ENCODE measurements at places on chromosomes 12 and 14.

DNA sequence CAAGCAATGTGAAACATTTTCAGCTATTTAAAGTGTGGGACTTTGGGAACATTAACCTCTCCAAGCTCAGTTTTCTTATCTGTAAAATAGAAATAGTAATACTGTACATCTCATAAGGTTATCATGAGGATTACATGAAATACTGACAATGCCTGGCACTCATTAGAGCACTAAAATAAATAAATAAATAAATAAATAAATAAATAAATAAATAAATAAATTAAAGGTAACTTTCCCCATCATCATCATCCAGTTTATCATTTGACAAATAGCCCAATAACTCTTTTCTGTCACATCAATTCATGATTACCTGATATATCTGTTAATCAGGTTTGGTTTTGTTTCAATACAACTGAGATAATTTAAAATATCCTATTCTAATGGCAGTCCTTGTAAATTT is 48.5 kb downstream of the EFCAB11 start:
- DNase-seq: no peak

DNA sequence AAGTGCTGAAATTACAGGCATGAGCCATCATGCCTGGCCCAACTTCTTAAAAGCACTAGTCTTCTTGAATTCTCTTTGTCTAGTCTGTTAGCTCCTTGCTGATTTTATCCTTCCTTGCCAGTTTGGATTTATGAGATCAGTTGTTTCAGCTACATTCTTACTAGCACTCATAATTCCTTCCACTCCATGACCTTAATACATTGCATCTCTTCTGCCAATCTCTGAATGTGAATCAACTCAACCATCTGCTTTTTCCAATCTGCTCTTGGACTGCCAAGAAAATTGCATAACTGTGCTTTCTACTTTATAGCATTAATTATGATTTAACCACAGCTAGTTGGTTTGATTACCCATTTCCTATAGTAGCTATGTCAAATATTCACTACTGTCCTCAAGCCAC is 14.9 kb upstream of the HEATR5A start:
- DNase-seq: no peak

DNA sequence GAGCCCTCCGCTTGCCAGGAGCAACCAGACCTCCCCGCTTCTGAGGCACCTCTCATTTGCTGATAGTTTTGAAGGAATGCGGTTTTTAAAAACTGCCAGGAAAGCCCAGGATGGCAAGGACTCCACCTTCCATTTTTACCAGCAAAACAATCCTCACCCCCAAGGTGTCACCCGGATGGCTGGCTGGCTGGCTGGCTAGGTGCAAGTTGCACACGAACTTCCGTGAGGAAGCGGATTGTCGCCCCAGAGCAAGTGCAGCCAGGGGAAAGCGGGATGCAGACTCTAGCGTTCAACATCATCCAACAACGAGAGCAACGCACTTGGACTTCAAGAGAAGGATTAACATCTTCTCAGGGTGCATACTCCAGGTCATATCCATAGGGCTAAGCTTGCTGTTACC is 125.4 kb downstream of the RIMBP2 start:
- no peak for DNase-seq

DNA sequence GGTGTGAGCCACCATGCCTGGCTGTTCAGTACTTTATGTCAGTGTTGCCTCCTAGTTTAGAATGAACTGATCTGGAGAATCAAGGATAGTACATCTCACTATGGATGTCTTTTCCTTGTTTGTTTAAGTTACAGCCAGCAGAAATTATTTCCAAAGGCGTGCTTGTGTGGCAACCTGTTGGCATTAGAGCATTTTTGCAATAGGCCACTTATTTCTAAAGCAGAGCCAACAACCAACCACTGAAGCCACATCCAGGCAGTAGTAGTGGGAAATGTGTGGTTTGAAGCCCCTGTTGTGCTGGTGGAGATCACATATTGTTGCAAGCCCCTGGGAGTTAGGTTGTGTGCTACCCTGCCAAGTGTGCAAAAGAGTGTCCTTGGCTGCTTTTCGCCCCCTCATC is 3.7 kb downstream of the ANO6 start:
- DNase-seq: no peak

Measured in HS-27A (cell line).